ENCODE measurements at places on chromosomes 6 and 20.

- DNase-seq: no peak
Observed at GRCh38 chr6:8958894-8959511, 523.7 kb upstream of the SLC35B3 start.

DNA sequence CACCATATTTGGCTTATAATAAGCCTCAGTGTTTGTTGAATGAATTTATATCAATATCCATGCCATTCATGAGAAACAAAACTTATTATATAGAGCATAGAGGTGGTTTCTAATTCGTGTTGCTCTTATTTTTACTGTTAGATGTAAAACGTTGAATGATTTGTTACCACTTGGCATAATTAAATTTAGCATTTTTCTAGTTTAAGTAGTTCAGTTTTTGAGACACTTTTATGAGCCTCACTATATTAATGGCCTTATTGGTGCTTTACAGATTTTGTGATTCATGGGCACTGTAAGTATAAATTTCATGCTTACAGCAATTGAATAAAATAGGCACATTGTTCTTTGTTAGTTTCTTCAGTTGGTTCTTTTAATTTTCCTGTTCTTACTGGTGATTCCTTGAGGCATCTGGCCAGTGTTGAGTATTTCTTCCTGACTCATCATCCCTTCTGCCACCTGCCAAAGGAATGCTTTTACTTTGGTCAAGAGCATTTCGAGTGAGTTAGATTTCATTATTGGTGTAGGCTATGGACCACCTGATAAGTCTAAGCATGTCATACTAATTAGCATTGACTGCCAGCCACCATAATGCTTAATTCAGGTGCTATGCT, 34.8 kb downstream of the CDKAL1 start:
- DNase-seq: peak; percentile 23

GRCh38 chr20:48300529-48300928, 515.2 kb upstream of the SULF2 start:
- DNase-seq: no peak

DNA sequence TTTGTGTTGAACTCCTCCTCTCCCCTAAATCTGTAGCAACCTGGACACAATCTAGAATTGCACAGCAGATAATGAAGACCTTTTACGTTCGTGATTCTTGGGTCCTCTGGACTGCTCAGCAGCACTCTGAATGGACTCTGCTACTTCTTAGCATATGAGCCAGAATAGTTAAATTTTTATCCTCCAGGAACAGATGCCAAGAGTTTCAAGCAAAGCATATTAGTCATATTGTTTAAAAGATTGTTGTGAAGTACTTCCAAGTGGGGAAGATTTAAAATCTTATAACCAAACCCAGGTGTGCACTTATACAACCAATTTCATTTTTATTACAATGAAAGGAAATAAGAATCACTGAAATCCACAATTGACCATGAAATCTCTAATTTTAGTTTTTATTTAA, 118.9 kb upstream of the EXOC2 start:
- no peak for DNase-seq

- DNase-seq: no peak
Observed at GRCh38 chr6:110699780-110700179, 115.5 kb downstream of the CDK19 start.

DNA sequence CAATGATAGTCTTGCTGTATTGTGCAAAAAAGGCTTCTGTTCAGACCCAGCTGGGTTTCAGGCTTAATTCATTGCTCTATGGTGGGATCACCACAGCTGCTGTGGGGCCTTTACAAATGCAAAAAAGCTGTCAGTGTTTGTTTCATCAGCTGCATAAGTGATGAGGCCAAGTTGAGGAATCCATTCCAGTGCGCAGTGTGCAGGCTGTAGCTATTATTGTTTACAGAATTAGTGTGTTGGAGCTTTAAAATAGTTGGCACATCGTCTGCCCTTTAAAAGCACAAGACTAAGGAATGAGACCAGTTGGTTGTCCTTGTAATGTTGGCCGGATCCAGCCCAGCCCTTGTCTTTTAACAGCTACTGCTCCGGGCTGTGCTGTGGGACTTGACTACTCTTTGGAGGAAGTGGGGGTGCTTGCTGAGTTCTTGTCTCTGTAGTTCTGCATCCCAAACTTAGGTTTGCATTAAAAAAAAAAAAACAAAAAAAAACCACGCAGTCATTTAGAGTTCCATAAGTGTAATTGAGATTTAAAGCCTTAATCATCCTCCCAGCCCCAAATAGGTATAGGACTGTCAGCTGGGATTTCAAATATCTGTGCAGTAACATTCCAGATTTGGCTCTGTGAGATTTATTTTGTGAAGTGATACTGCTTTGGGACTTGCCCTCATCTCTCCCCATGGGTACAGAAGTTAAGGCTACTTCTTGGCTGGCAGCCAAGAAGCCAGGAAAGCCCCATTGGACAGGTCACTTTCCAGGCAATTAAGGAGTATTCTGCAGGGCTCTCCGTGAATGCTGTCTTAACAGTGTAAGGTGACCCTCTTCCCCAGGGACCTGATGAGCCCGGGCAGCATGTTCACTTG, 19.3 kb downstream of the JARID2 start:
- peak; percentile 51 for DNase-seq

DNA sequence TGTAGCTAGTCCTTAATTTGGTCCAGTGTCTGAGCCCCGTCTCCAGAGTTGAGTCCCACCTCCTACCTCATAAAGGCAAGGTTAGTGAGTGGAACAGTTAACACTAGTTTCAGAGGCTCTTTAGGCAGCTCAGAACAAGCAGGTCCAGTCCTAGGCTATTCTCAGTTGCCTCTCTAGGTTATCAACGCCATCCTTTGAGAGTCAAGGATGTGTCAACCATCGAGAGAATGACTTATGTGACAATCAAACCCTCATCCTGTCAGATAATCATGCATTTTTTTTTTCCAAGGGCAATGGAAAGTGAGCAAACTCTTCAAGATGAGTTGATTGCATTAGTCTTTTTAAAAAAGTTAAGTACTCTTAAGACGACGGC, 64.0 kb upstream of the TXNDC5 start:
- DNase-seq: no peak

DNA sequence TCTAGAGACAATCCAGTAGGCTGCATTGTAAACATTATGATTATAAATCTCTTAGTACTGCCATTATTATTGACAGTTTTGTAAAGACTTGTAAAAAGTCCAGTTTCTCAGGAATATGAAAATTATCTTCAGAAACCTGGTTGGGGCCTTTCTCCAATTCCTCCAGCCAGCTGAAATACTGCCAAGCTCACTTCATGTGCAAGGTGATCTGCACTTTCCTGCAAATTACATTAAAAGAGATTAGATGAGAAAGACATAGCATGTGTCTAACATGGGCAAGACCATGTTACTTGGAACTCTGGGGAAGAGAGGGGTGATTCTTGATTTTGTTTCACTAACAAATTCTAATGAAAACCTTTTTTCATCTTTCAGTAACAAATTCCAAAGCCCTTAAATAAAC, 24.0 kb downstream of the PGM3 start:
- DNase-seq: no peak

DNA sequence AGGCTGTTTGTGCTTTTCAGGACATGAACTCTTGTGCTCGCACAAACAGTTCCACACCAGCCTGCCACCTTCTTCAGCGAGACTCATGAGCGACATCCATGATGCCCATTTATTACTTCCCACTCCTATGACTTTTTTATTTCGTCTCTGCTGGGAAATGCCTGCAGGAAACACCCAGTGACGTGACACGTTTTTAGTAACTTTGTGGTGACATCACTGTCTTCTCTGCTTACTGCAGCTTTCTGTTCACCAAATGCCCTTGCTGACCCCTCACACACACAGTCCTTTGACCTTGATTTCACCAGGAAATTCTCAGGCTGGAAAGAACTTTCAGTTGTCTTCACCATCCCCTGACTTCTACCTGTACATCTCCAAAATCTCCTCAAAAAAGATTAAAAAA, 8.9 kb downstream of the TRIM40 start:
- no peak for DNase-seq

DNA sequence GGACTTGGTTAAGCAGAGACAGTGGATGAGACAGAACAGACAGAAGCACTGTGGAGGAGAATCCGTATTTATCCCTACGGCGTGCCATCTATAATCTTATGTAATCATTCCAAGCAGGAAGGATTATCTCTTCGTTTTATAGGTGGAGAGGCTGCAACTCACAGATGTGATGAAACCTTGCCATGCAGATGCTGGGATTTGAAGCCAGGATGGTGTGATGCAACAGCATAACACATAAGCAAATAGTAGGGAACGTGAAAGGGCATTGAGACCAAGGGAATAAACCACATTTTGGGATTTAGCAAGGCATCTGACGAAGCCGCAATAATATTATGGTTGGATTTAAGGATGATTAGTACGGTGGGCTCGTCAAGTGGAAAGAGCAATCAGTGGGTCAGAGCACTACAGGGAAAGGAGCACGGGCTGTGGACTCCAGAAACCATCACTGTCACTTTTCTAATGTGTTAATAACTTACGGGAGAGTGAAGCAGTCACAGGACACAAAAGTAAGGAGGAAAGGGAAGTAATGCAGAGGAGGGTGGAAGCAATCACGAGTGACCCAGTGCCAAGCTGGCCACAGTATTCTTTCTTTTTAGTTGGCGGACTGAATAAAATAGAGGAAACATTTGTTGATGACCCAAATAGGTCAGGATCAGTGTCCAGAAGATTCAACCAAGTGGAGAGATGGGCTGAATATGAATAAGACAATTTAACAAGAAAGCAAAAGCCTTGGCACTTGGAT, 119.6 kb upstream of the EDN1 start:
- no peak for DNase-seq

- DNase-seq: no peak
Observed at GRCh38 chr20:21189761-21190523, 64.1 kb downstream of the KIZ start.

DNA sequence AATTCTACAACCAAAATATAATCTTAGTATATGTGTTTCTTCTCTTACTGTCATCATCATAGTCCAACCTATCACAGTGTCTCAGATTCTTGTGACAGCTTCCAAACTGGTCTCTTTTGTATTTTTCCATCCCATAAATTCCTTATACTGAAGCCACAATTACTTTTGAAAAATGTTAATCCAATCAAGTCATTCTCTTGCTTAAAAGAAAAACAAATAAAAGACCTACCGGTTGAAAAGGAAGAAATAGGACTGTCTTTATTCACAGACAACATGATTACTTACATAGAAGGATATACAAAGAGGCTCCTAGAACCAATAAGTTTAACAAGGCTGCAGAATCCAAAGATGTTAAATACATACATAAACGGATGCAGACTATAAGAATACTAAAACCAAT, 339.9 kb downstream of the RNGTT start:
- no peak for DNase-seq

- no peak for DNase-seq
Observed at GRCh38 chr6:11323666-11324452, 91.4 kb upstream of the NEDD9 start.

All from fibroblast of pulmonary artery (primary cell).